ENCODE measurements at places on chromosomes 2 and 18.
A peak's percentile ranks its signal among the peaks of the same experiment; 100 is the strongest.

DNA sequence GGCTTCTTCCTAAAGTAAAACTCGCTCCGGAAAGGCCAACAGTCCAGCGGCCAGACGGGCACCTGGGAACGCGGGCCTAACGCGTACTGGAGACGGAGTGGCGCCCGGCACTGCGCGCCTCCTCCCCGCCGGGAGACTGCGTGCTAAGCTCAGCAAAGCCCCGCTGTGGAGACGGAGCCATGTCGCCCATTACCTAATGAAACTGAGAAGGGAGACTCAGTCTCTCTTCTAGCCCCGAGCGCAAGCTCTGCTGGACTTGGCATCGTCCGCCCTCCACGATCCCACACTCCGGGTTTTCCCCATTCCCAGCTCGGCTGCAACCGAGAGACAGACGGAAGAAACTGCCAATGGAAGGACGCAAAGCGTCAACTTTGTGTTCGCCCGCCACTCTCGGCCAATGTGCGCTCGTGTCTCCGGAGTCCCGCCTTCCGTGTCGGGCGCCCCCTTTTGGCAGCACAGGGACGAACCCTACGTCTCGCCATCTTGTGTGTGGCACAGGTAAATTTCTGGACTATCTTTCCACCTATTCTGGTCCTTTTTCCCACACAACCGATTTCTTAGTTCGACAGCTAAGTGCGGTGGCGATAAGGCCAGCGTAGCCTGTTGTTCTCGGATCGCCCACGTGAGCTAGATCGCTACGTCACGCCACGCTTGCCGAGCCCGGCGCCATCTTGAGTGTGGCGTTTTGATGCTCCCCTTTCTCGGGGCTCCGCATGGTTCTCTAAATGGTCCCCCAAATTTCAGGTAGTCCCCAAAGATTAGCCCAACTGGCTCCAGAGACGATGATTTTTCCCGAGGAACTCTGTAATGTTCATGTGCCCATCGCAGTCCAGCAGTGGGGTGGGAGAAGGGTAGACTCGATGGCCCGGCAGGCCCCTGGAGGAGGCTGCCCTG is 1.3 kb upstream of the PTMA start:
- DNase-seq: peak; percentile 99

- DNase-seq: no peak
Observed at GRCh38 chr18:32553640-32554365, 83.1 kb upstream of the GAREM1 start.

- DNase-seq: no peak
Observed at GRCh38 chr2:109637749-109638570, 23.8 kb downstream of the SOWAHC start.

DNA sequence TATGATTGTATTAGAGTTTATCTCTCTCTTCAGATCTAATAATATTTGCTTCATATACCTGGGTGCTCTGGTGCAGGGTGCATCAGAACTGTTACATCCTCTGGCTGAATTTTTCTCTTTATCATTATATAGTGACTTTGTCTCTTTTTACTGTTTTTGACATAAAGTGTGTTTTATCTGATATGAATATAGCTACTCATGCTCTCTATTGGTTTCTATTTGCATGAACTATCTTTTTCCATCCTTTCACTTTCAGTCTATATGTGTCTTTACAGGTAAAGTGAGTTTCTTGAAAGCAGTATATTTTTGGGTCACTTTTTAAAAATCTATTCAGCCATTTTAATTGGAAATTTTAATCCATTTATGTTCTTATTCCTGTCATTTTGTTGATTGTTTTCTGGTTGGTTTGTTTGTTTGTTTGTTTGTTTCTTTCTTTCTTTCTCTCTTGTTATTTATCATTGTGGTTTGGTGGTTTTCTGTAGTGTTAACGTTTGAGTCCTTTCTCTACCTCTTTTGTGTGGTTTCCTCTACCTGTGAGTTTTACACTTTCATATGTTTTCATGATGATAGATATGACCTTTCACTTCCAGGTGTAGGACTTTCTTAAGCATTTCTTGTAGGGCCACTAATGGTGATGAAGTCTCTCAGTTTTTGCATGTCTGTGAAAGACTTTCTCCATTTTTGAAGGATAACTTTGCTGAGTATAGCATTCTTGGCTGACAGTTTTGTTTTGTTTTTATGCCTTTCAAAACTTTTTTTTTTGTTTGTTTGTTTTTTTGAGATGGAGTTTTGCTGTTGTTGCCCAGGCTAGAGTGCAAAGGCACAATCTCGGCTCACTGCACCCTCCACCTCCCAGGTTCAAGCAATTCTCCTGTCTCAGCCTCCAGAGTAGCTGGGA is 54.9 kb downstream of the CCNT2 start:
- DNase-seq: no peak

DNA sequence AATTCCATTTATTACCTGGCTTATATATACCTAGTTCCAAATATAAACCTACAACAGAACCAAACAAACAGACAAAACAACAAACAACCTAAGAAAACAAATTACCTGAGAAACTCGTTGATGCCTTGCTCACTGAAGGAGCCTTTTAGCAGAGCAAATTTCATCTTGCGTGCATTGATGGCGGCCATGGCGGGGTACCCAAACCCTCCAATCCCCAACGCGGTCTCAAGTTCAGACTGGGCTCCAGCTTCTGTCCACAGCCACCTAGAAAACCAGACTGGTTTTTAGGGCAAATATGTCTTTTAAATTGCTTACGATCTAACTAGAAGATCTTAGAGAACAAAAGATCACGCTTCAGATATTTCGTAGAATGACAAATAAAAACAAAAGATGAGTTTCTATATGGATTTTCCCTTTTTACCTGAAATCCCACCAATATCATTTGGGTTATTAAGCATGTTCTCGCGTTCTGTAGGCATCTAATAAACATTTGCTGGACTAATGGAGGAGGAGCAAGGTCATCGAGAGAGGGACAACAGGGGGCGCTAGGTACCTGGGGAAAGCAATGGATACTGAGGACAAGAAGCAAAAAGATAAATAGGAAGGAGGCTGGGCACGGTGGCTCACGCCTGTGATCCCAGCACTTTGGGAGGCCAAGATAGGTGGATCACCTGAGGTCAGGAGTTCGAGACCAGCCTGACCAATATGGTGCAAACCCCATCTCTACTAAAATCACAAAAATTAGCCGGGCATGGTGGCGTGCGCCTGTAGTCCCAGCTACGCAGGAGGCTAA is 25.2 kb downstream of the PDIA6 start:
- no peak for DNase-seq

DNA sequence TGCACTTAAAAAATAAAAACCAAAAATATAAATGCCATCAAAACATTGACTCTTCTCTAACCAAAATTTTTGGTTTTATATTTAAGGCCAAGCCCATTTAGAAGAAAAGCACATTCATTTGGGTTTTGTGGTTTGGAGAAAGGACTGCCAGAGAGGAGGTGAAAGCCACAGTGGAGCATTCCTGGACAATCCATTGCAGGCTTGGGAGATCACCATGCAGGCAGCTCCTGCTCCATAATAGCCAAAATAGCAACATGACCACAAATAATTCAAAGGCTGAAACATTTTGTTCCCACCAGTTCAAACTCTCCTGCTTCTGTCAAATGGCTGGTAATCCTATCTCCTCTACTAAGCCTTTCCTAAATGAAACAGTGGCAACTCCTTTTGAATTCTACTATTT is 73.5 kb downstream of the GALNT3 start:
- no peak for DNase-seq

- DNase-seq: no peak
Observed at GRCh38 chr2:437756-438393, 150.0 kb upstream of the ALKAL2 start.

Data from right atrium auricular region (tissue), 2 donors.